Mesenchymal stem cell (in vitro differentiated cells and primary cell): ENCODE measurements at places on chromosomes 11 and 22.

- DNase-seq = peak; percentile 32
These were observed 148.3 kb upstream of the POU2AF2 start for GRCh38 chr11:111097191-111097590.

DNA sequence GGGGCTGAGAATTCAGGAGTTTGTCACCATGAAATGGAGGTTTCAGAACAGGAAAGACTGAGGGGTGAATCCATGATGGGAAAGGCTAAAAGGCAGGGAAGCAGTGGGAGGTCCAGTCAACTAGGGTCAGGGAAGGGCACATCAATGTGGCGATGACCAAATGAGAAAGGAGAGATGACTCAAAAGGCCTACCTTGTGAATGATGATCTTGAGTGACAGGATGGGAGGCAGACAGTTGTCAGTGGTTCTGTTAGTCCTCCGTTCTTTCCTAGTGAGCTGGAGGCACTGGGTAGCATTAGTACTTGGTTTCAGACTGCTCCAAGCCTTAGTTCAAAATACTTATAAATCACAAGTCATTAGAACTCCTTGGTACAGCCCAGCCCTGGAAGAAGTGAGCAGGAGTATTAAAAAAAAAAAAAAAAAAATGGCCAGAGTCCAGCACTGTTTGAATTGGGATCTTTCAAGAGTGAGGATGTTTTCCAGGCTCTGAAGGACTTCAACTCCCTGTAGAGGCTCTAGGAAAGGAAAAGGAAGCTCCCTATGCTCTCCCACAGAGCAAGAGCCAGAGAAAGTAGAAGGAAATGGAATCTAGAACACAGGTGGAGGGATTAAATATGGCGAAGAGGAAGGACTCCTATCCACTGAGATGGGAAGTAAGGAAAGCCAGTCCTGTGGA lies 8.3 kb upstream of the DCHS1 start:
- DNase-seq = no peak

DNA sequence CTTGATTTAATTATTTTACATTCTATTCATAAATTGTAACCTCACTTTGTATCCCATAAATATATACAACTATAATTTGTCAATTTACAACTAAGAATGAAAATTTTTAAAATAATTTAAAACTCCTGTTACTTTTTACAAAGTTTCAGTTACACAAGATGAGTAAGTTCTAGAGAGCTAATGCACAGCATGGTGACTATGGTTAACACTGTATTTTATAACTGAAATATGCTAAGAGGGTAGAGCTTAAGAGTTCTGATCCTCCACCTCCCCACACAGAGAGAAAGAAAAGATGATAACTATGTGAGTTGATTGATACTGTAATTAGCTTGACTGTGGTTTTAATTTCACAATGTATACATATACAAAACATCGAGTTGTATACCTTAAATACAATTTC lies 412.5 kb upstream of the DDI1 start:
- no peak for DNase-seq

DNA sequence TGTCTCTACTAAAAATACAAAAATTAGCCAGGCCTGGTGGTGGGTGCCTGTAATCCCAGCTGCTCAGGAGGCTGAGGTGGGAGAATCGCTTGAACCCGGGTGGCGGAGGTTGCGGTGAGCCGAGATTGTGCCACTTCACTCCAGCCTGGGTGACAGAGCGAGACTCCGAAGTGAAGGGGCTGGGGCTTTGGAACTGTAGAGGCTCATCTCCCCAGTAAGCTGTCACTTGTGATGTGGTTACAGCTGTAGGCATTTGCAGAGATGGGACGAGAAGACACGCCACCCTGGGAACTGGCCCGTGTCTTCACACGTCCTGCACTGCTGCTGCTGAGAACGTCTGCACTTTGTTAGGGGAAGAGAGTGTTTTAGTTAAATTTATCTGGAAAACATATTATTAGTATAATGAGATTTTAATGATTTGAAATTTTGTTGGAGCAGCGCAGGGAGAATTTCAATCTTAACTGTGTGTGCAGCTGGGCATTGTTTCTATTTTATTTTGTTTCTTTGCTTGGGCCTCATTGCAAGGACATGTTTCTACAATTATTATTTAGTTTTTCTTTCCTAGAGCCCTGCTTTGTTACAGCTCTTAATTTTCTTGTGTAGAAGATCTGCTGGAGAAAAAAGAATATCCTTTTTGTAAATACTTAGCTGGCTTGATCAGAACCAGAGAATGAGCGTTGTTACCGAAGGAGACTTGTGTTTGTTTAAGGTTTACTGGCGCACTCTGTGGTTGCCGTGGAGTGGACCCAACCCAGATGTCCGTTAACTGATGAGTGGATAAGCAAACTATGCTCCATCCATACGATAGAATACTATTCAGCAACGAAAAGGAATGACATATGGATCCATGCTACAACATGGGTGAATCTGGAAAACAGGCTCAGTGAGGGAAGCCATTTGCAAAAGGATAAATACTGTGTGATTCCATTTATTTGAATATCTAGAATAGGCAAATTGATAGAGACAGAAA lies 18.4 kb downstream of the PARVB start:
- DNase-seq = no peak

DNA sequence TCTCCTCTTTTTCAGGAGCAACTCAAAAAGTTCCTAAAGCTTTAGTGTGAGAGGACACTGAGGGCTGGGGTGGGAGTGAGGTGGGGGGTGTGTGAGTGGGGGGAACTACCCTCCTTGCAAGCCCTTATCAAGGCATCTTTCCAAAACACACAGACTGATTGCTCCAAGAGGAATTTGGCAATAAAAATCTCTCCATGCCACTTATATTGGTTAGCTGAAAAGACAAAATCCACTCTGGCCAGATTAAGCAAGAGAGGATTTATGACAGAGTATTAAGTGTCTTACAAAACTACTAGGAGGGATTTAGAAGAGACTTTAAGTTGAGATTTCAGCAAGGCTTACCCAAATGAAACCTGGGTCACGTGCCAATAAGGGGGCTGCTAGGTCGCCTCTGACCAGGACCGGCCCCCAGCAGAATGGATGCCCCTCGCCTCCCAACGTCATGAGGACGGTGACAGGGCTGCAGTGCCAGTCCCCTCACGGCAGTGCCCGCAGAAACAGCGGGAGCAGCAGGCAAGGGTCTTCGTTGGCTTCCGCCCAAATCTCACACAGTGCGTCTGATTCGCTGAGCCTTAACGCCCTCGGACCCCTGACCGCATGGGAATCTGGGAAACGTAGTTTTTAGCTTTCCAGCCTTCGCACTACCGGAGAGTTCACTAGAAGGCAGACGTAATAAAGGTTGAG lies 22.1 kb upstream of the CTR9 start:
- peak; percentile 67 for DNase-seq
